Dermis microvascular lymphatic vessel endothelial cell (primary cell): ENCODE measurements at places on chromosomes 7 and 10.

GRCh38 chr10:27531336-27531847, 27.3 kb downstream of the RAB18 start:
- no peak for DNase-seq

DNA sequence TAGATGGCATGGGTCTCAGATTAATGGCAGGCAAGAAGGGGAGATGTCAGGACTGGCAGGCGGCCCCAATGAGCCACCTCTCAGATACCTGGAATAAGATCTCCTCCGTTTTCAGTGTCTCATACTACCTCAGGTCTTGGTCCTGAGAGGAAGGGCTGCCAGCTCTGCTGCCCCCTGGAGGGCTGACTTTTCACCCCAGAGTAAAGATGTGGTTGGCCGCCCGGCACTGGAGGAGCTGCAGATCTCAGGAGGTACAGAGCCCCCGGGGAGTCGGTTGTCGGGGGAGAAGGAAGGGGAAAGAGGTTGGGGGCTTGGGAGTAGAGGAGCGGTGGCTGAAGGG, 642 bp upstream of the COL13A1 start:
- DNase-seq: peak; percentile 64

DNA sequence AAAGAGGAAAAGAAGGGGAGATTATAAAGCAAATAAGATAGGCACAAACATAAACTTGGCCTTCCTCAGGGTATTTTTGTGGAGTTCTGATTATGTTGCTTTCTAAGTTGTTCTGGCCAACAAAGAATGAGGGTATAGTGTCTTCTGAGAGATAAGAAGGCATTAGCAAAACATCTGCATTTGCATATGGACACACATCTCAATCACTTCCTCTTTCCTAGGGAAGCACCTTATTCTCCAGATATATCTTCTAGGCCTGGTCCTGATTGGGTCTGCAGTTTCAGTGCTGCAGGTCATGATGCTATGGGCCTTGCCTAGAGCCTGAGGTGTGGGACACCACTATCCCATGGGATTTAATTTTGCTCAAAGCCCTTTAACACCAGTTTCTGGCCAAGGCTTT, 308.8 kb upstream of the PHYHIPL start:
- no peak for DNase-seq

GRCh38 chr7:151312831-151313809, 28.5 kb upstream of the NUB1 start:
- DNase-seq: no peak

DNA sequence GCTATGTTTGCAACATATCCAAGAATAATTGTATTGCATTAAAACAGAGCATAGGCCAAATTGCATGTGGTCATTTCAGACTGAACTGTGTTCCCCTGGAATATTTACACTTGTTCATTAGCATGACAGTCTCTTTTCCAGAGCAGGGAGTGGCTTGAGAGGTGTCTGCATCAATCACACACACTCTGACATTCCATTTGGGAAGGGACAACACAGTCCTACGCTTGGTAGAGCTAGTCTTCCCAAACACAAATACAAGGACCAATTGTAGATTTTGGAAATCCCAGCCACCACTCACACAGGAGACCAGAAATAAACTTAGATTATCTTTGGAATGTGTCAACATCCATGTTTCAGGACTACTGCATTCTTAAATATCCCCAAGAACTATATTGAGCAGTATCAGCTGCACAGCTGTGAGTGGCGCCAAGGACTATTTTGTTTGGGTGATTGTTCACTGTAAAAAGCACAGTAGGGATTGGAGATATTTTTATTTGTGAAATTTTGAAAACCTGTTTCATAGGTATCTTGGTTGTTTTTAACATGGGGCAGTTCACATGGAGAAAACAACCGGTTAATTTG, 93.6 kb upstream of the PRR15 start:
- DNase-seq: no peak

GRCh38 chr7:1152492-1152891, 7.5 kb downstream of the ZFAND2A start:
- DNase-seq: no peak

DNA sequence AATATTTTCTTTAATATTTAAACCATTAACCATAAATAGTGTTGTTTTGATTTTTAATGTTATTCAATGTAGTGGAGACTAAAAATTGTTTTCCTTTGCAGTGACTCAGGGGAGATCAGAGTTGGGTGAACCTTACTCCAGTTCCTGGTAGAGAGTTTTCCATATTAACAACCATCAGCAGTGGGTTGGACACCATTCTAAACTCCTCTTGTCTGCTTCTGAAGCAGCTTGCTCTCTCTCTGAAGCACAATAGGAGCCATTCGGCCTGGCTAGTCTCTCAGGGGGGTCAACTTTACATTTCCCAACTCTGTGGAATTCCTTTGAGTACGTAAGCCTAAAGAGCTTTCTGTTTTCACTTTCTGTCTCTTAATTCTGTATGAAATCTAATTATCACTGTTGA, 9.4 kb upstream of the NRG3 start:
- DNase-seq: peak; percentile 81

DNA sequence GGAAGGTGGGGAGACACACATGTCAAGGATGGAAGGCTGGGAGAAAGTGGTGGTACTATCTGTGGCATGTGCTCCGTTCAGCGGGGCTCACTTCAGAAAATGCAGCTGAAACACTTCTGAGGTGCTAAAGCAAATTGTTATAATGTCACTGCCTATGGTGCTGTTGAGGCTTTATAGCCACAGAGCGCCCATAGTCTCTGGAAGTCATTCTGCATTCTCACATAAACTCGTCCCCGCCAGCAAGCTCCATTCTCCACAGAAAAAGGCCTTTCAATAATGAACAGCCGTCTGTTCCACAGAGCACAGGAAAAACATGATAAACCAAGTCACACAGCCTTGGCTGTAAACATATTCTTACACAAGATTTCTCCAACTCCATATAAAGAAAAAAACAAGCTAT, 131.9 kb downstream of the TAX1BP1 start:
- no peak for DNase-seq

GRCh38 chr7:73308074-73308664, 457 bp downstream of the NSUN5 start:
- DNase-seq: no peak
